Jurkat, Clone E6-1 (cell line): ENCODE measurements at places on chromosomes 1 and 21.

DNA sequence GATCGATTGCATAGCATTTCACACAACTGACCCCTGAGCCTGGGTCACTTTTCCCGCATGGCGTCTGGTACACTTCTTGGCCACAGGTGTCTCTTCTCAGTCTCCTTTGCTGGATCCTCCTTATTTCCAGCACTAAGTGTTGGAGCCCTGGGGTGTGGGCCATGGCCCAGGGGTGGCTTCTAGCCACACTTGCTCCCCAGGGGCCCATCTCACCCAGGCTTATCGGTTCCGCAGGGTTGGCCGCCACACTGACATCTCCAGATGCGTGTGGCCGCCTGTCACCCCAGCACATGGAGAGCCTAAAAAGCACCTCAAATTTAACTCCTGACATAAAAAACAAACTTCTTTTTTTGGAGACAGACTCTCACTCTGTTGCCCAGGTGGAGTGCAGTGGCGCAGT is 2.4 kb downstream of the THAP3 start:
- DNase-seq, result no peak

- DNase-seq, result no peak
Observed at GRCh38 chr1:73979684-73980083, 218.3 kb downstream of the LRRIQ3 start.

DNA sequence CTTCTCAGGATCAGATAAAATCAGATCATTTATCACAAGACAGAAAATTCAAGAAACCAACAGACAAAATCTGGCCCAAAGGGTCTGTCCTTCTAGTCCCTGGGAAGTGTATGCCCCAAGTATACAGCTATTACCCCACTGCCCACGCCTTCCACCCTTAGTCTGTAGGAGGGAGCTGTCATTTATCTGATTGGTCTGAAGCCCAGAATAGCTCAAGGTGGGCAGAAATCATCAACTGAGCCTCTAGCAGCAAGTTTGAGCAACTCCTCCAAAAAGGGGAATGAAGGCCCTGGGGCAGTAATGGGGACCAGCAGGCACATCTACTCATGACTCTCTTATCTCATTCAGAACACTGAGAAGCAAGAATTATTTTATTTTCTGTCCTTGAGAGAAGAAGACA is 126.9 kb downstream of the MATN1 start:
- DNase-seq, result no peak

DNA sequence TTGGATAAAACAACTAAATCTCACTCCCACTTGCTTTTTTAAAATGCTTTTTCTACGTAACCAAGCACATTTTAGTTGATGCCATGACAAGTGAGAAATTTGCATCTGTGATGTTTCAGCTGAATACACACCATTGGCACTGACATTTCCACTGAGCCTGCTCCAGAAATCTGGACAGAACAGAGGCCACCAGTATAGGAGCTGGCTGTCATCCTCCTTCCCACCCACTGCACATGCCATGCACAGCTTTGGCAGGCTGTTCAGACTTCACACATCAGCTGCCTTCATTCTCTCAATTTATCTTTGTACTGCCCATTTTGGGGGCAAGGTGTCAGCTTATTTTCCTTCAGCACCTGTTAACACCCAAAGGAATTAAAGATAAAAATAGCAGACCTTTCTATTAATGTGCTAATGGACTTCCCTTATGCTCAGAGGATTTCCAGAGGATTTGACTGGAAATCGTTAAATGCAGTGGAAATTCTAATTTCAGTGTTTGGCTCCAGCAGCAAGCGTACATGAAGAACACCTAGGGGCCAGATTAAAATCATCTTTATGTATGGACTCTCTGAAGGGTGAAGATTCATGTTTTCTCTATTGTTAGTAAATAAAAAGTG is 12.9 kb upstream of the PODN start:
- DNase-seq, result no peak

DNA sequence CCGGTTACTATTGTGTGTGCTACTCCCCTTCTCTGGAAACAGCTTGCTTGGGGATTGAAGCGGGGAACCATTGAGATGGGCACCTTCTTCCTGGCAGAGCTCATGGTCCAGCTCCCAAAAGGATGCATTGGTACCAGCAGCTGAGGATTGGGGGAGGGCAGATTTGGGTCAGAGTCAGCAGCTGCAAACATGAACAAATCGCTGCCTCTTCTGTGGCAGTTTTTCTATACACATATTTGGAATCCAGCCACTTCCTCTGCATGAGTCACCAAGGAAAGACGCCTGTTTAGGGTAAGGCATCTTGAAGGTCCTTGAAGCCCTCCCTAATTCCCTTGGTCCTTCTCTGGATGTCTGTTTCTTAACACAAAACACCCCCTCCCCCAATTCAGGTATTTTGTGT is 104.7 kb downstream of the DAB1 start:
- peak; percentile 32 for DNase-seq

DNA sequence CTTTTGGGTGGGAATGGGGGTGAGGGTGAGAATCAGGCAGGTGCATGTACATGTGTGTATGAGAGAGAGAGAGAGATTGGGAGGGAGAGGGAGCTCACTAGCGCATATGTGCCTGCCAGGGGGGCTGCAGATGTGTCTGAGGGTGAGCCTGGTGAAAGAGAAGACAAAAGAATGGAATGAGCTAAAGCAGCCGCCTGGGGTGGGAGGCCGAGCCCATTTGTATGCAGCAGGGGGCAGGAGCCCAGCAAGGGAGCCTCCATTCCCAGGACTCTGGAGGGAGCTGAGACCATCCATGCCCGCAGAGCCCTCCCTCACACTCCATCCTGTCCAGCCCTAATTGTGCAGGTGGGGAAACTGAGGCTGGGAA is 95.0 kb downstream of the EPHB2 start:
- DNase-seq, result no peak

DNA sequence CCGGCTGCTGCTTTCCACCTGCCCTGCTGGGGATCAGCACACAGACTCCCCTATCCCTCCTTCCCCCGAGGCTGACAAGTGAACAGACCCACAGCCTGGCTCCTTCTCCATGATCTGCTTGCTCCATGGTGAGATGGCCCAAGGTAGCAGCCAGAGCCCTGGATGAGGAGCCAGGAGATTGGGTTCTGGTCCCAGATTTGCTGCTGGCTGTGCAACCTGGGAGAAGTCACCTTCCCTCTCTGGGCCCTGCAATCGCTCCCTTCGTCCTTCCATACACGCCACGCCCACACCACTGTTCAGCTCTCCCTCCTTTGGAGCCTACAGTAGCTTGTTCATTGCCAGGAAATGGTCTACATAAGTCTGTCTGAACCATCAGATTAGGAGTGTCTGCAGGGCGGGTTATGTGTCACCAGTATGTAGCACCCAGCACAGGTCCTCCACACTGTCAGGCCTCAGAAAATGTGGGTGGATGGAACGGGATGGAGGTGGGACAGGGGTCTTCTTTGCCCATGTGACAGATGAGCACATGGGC is 9.2 kb upstream of the EPHA8 start:
- no peak for DNase-seq

DNA sequence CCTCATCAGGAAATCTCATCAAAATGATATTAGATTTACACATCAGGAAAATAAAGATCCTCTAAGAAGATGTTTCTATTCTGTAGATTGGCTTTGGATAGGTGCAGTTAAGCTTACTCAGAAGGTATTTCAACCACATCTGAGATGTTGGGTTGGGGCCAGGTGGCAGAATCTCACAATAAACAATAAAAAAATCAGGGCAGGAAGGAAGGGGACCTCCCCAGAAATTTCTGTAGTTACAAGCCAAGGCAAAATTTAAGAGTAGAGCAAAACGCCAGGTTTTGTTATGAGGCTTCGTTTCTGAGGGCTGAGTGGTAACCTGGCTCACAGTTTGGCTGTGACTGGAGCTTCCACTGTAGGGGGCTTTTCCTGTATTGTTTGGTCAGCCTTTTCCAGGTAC is 84.8 kb downstream of the HUNK start:
- DNase-seq, result peak; percentile 68

- no peak for DNase-seq
Observed at GRCh38 chr21:29777160-29777559, 162.6 kb downstream of the GRIK1 start.

- DNase-seq, result peak; percentile 82
Observed at GRCh38 chr1:155206891-155207805, 549 bp downstream of the THBS3 start.

DNA sequence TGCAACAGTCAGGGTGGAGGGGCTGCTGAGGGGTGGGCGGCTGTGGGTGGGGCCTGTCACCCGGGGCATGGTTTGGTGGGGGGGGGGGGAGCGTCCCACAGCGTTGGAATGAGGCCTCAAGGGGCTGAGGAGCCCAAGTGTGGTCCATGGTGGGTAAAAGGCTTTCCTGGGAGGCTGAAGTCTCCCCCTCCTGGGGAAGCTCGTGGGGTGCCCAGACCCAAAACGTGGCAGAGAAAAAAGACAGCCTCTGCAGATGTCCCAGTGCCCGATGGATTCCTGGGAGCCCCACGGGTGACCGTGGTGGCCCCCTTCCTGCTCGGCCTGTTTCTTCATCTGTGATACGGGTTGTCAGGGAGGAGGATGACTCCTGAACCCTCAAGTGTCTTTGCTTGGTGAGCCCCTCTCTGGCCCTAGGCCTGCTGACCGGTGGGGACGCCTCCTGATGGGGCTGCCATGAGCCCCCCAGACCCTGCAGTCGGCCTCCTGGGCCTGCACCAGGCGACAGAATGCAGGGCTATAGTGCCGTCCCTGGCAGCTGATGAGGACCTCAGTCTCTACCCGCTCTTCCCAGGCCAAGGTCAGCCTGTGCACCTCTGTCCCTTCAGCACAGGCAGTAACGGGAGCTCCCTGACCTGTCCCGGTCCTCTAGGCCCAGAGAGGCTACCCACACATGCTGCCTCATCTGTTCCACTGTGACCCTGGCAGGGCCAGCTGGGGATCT is 1.1 kb downstream of the OBSCN start:
- DNase-seq, result no peak
